Left renal pelvis (tissue), 4 donors: ENCODE measurements at places on chromosomes 1 and 21. TPM values are rescaled to one million over a fixed set of nuclear protein-coding genes. Genes with fewer than 3 reads are reported as not detected.

GRCh38 chr1:39919545-39919944, 17.8 kb upstream of the MYCL start:
- DNase-seq, result no peak

DNA sequence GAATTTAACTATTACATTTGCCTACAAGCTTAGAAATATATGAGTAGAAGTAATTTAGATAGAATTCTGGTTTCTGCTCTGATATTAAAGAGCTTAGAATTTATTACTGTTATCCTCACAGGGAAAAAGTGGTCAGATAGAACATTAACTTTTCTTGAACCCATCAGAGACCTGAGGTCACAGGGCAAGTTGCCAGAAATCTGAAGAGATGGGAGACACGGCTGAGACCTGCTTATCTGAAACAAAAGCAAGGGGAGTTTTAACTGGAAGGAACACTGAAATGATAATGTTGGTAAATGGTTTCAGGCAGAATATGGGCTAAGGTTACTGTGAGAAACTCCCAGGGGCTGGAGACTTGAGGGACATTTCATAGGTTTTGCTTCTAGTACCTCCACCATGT, 28.0 kb upstream of the USP25 start:
- no peak for DNase-seq

DNA sequence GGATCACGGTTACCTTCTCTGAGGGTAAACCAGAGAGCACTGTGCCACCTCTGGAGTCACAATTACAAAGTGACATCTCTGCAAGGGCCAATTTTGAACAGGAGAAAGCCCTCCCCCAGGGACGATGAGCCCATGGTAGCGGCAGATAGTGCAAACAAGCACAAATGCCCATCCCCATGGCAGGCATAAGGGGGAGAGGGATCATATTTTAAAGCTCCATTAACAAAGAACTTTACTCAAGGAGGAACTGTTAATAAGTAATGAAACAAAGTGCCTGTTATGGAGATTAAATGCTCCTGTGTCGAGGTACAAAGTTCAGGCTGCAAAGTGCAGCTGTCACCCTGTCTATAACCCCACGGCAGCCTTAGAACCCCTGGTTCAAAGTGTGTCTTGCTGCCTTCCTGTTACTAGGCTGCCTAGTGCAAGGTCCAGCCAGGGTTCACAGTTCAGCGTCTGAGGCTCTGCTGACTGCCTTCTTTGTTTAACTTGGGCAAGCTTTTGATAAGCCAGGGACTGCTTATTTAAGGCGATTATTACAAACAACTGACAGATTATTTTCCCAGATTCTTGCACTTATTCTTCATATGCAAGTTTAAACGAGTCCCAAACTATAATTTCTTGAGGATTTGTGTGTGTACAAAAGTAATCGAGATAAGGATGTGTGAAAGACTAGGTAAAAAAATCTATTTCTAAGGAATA, 75.7 kb upstream of the NRIP1 start:
- peak; percentile 59 for DNase-seq

LHX8 gene
- not detected for polyA plus RNA-seq

DNA sequence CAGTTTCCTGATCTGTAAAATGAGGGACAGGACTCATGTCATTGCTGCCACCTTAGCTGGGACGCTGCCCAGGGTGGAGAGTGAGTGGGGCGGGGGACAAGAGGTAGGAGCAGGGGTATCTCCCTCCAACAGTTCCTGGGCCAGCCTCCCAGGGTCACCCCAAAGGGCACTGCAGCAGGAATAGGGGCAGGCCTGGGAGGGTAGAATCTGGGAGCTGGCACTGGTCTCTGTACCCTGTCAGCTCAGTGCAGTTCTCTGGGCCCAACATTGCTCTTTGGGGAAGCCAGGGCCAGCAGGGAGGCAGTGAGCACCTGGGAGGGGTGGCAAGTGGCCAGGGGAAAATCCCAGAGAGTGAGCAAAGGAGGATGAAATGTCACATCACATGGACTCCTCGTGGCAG, 55.8 kb downstream of the ELK4 start:
- DNase-seq, result no peak

- DNase-seq, result no peak
Observed at GRCh38 chr1:8078176-8078671, 52.1 kb upstream of the ERRFI1 start.

- no peak for DNase-seq
Observed at GRCh38 chr1:112399456-112399855, 3.4 kb downstream of the CTTNBP2NL start.

KCNK2 gene
- polyA plus RNA-seq, result 2.9 TPM

CCDC185 gene
- polyA plus RNA-seq, result 0.07 TPM

SOAT1 gene
- 34.3 TPM for polyA plus RNA-seq

DNA sequence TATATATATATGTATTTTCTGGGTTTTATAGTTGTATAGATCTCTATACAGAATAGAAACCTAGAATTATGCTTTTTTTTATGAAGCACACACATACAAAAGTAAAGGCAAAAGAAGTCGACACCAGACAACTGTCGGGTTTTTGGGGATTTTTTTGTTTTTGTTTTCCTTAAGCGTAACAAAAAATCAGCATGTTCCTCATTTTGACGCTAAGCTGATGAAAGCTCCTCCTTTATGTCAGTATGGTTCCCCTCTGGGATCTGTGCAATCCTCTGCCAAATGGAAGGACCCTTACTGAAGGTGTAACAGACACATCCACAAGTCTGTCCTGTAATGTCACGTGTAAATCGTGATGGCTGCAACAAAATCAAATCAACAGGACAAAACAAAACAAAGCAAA, 226.2 kb downstream of the RHOU start:
- no peak for DNase-seq

DNA sequence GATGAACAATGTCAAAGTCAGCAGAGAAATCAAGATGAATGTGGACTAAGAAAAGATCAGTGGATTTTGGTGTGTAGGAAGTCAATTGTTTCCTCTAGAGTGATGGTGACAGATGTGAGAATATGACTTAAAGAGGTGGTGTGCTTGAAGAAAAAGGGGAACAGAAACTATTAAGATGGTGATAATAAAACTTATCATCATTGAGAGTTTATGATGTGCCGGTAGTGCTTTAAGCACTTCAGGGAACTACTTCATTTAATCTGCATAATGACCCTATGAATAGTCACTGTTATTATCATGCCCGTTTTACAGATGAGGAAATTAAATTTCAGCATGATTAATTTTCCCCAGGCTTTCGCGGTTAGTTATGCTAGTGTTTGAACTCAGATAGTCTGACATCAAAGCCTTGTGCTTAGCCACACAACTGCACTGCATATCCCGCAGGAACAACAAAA, 246.9 kb upstream of the LRRC7 start:
- DNase-seq, result no peak

SPRR1B gene
- not detected for polyA plus RNA-seq

SCAF4 gene
- 32.3 TPM for polyA plus RNA-seq

LDLRAP1 gene
- 11.8 TPM for polyA plus RNA-seq

FAM78B gene
- 1.2 TPM for polyA plus RNA-seq
